RPMI7951 (cell line): ENCODE measurements at places on chromosomes 4 and X. TPM values are rescaled to one million over a fixed set of nuclear protein-coding genes. Genes with fewer than 3 reads are reported as not detected.

Gene USP26
- total RNA-seq: not detected in 2 replicates

Gene ENPEP
- under 0.01 TPM in 1 of 2 replicates, not detected in the other for total RNA-seq

Gene GASK1B
- total RNA-seq: 0.98 and 1.2 TPM in 2 replicates

Gene TMEM150C
- 0.12 and 0.49 TPM in 2 replicates for total RNA-seq

Gene IQSEC2
- total RNA-seq: 28.4 and 42.4 TPM in 2 replicates

Gene PPEF1
- total RNA-seq: 0.29 TPM in 1 of 2 replicates, not detected in the other

Gene PDLIM3
- 13.6 and 21.7 TPM in 2 replicates for total RNA-seq

Gene TDO2
- 12.1 and 12.9 TPM in 2 replicates for total RNA-seq

Gene VEGFD
- total RNA-seq: 0.12 and 0.39 TPM in 2 replicates

Gene DCAF4L1
- total RNA-seq: 0.10 TPM in 1 of 2 replicates, not detected in the other

Gene CLIC2
- 11.5 and 14.6 TPM in 2 replicates for total RNA-seq

- peak; percentile 74 for DNase-seq
These were observed 17.2 kb upstream of the RTL9 start for GRCh38 chrX:110341189-110342035.

- DNase-seq: no peak
These were observed 9.4 kb downstream of the ADH6 start for GRCh38 chr4:99209671-99210070.

DNA sequence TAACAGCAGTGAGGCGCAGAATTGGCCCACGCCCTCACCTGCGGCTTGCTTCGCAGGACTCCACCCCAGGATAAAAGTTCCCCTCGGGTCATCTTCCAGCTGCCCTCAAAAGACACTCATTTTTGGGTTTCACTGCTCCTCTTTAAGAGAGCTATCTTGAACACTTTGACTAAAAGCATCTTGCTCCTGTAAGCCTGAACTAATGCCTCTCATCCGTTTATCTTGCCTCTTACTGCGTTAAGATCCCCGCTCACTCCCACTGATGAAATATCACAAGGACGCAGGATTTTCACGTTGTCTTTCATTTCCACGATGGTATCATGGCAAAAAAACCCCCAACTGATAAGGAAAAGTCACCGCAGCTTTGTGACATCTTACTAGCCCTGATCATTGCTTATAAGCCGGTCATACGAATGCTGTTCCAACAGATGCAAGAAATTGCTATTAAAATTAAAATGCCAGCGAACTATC is 591 bp upstream of the ACSL4 start:
- no peak for DNase-seq

GRCh38 chrX:3777416-3777815 is 64.0 kb upstream of the PRKX start:
- no peak for DNase-seq

DNA sequence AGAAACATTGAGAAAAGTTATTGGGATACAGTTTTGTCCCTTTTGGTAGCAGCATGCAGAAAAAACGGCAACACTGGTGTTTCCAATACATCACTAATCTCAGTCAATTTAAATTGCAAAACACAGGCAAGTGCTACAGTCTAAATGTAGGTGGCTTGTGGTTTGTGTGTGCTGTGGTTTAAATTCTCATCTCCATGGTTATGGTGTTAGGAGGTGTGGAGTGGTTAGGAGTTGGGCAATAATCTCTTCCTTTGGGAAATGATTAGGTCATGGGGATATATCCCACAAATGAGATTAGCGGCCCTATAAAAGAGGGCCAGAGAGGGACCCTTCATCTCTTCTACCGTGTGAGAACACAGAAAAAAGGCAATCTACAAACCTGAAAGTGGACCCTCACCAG is 1344.3 kb downstream of the ADGRL3 start:
- no peak for DNase-seq

- DNase-seq: no peak
These were observed 7.8 kb downstream of the TAFAZZIN start for GRCh38 chrX:154419189-154419588.

DNA sequence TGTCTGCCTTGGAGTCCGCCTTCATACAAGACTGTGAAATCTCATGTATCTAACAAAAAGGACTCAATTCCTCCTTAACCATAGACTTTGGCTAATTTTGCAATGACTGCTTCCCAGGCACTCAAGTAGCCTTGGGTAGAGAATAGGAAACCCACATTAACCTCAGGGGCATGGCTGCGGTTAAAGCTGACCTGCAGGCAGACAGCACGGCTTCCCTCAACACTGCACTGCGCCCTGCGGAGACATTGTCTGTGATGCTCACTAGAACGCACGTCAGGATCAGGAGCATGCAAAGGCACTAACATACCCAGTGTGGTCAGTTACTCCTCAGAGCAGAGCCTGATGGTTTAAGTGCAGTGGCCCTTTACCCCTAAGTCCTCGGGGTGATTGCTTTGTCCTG is 10.3 kb upstream of the GPR143 start:
- DNase-seq: peak; percentile 90

GRCh38 chr4:77910676-77911075 is 48.0 kb downstream of the MRPL1 start:
- no peak for DNase-seq

DNA sequence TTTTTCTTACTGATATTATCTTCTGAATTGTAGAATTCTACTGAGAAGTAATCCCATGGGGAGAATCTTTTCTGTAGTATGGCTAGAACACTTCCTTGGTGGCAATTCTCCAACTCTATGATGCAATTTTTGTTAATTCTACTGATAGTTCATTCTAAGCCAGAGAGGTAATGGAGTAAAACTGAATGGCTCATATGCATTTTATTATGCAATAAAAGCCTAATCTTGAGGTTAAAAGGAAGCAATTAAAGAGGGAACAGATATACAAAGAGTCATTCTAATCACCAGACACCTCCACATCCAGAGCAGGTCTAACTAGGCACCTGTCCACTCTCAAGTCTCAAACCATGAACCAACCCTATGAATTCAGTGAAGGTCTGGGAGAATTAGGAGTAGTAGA is 9.7 kb downstream of the RAP2C start:
- DNase-seq: no peak

DNA sequence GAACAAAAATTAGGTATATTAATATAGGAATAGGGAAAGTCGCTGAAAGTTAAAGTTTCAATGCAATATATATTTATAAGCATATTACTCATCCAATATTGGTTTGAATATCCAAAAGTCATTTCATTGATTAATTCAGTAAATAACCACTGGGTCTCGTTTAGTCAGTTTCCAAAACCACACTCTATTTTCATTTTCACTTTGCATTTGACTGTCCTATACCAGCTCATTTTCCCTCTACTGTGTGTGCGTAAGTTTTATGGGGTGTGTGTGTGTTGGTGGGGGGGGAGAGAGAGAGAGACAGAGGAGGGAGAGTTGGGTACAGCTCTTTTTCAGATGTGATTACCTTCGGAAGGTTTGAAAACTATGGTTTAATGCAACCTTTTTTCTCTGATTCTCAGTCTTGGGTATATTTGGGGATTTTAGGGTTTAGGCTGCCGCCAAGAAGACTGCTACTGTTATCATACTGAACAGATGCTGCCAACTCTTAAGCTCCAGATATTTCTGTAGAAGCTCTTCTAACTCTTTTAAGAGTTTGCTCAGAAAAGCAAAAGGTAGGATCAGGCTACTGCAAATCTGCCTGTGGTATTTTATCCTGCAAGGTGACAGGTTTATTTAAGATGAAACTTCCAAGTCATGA is 1427.4 kb downstream of the PCDH7 start:
- no peak for DNase-seq

GRCh38 chrX:72576141-72576894 is 3.7 kb upstream of the HDAC8 start:
- peak; percentile 37 for DNase-seq

DNA sequence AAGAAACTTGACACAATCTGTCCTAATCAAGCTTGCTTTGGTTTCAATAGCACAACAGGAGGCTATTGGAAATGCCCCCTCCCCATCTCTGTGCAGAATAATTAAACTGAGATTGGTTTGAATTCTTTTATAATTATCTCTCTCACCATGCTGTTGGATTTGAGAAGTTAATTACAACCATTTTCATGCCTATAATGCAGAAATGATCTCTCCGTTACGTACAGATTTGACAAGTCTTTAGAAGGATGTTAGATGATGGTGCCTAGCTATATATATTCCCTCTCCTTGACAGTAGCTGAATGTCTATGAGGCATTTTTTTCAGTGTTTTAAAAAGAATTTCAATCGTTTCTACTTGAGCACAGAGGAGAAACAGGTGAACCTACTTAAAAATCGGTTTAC is 488.4 kb upstream of the TECRL start:
- DNase-seq: no peak

- no peak for DNase-seq
These were observed 26.6 kb downstream of the MAOA start for GRCh38 chrX:43682726-43683125.

DNA sequence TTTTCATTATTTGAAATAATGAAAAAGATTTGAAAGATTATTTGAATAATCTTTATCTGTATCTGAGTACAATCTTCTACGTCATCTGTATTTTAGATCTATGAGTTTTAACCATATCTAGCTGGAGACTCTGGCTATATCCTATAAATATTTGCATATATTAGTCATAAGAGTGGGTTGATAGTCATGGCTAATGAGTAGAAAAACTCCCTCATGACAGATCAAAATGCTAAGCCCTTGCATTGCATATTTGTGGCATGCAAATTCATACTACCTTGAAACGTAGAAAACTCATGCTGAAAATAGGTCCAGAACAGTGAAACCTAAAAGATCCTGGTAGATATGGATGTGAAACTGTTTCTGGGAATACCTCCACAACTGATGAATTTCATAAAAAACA is 291.3 kb downstream of the GALNTL6 start:
- no peak for DNase-seq

DNA sequence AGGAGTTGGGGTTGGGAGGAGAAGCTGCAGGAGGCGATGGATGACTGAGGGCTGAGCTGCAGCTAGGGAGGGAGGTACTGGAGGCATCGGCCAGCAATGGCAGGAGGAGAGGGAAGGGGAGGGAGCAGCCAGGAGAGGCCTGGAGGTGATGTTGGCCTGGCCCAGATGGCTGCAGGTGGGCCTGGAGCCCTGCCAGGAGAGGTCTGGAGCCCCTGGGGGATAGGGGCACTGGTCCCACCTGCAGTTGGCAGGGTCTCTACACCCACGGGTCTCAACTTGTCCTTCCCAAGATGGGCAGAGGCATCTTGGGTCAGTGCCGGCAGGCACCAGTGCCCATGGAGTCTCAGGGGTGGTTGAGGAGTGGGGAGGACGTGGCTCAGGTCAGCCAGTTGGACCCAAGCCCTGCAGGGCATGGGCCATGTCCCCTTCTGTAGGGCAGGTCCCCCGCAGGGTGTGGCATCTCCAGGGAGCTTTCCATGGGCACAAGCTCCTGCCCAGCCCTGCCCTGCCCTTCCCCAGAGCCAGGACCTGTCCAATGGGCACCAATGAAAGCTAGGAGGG is 2.7 kb upstream of the MXD4 start:
- DNase-seq: no peak

DNA sequence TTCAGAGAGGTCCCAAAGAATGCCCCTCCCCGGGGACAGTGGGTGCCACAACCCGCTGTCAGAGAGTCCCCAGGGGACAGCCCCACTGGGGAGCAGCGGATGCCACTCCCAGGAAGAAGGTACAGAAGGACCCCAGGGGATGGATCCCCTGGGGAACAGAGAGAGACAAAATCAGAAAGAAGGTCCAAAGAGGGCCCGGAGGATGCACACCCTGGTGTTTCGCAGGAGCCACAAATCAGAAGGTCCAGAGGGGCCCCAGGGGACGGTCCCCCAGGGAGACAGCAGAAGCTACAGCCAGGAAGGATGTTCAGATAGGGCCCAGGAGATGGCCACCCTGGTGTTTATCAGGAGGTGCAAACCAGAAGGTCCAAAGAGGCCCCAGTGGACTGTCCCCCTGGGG is 1.4 kb downstream of the TEX13D start:
- no peak for DNase-seq

DNA sequence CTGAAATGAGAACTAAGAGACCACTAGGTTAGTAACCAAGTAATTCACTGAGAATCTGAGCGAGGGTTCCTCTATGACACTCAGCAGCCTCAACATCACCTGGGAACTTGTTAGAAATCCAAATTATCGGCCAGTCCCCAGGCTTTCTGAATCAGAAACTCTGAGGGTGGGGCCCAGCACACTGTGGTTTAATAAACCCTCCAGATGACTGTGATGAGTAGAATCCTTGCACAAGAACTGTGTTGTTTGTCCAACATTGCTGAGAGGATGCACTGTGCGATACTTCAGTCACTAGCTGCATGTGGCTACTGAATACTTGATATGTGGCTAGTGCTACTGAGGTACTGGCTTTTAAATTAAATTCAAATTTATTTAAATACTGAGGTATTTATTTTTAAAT is 243.9 kb downstream of the MAML3 start:
- DNase-seq: no peak

DNA sequence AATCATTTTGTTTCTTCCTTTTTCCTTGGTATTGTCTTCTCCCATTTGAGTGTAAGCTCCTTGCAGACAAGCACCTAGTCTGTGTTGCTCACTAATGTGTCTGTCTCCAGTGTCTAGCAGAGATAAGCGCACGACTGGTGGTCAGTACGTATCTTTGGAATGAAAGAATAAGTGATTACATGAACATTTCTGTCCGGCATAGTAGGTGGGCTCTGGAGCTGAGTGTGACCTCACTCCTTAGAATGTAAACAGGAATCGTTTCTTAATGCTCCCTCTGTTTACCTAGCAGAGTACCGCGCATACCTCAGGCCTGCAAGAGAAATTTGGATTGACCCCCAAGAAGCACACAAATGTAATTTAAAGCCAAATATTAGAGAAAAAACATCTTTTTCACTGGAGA is 235.4 kb downstream of the MAML3 start:
- DNase-seq: no peak

GRCh38 chr4:164952551-164952950 is 24.9 kb downstream of the TRIM61 start:
- no peak for DNase-seq

- DNase-seq: peak; percentile 1
These were observed 14.3 kb upstream of the PNPLA4 start for GRCh38 chrX:7941390-7942042.

GRCh38 chr4:55871299-55871800 is 17.9 kb downstream of the EXOC1 start:
- DNase-seq: no peak

GRCh38 chr4:186554539-186554913 is 841 bp downstream of the MTNR1A start:
- DNase-seq: no peak

- peak; percentile 34 for DNase-seq
These were observed 730 bp downstream of the MANBA start for GRCh38 chr4:102759831-102760644.

- no peak for DNase-seq
These were observed 58.5 kb upstream of the PITX2 start for GRCh38 chr4:110681381-110681780.

DNA sequence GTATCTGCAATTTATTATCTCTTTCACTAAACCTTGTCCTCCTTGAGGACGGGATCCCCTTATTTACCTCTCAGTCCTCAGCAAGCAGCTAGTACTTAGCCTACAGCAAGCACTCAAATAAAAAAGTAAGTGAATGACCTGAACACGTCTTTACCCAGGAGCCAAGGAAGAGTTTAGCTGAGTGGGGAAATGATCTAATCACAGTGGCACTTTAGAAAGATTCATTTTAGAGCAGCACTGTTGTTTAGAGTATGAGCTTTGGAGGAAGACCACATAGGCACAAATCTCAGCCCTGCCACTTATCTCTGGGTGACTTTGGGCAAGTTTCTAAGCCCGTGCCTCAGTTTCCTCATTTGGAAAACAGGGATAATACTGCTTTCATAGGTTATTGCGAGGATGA is 2.7 kb downstream of the FAM120C start:
- no peak for DNase-seq
